ENCODE measurements at places on chromosomes 5 and 9. TPM values are rescaled to one million over a fixed set of nuclear protein-coding genes. Genes with fewer than 3 reads are reported as not detected.

GRCh38 chr5:132495667-132496190, 5.2 kb upstream of the IRF1 start:
- H3K27ac ChIP-seq: peak overlapping the region; percentile 92
- no peaks in the 10 kb centered on the region for H3K36me3 ChIP-seq
- no peaks in the 10 kb centered on the region for H3K27me3 ChIP-seq
- H3K4me3 ChIP-seq: peak overlapping the region; percentile 87
- H3K4me1 ChIP-seq: peaks cover 74% of the 10 kb centered on the region
- peak; percentile 91 for DNase-seq

- no peak for DNase-seq
- peaks cover 8% of the 10 kb centered on the region for H3K4me1 ChIP-seq
- H3K4me3 ChIP-seq: no peak overlapping the region
- H3K27ac ChIP-seq: no peak overlapping the region
- H3K36me3 ChIP-seq: peaks cover 60% of the 10 kb centered on the region
- no peaks in the 10 kb centered on the region for H3K27me3 ChIP-seq
These were observed 41.4 kb downstream of the PSIP1 start for GRCh38 chr9:15469406-15469805.

- H3K4me1 ChIP-seq: no peaks in the 10 kb centered on the region
- H3K4me3 ChIP-seq: no peak overlapping the region
- no peaks in the 10 kb centered on the region for H3K36me3 ChIP-seq
- DNase-seq: no peak
These were observed 216.7 kb downstream of the CDH18 start for GRCh38 chr5:19771174-19771835.

The LMX1B gene
- total RNA-seq: not detected

The GLE1 gene
- 55.7 TPM for total RNA-seq

The PDE6A gene
- total RNA-seq: not detected

The FAM13B gene
- 31.4 TPM for total RNA-seq

The IL9 gene
- total RNA-seq: not detected

The DMRT3 gene
- total RNA-seq: not detected
